ENCODE measurements at places on chromosomes 4 and X. TPM values are rescaled to one million over a fixed set of nuclear protein-coding genes. Genes with fewer than 3 reads are reported as not detected.

DNA sequence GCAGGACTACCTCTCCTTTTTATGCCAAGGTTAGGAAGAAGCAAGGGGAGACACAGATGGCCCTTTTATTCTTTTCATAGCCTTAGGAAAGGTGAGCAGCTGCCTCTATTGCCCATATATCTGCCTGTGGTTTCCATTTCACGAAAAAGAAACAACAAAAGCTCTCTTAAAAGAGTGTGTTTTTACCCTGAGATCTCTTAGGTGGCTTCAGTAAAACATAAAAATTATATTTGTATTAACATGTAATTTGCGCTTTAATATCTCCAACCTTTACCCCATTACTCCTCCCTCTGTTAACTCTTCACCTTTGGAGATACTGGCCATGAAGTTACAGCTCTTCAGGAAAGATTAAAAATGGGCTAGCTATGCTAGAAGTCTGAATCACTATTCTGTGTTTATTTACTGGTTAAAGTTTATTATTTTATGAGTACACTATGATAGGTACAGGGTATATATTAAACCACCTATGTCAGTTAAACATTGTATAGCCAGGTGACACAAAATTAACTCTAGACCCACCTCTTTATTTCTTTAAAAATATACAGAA lies 15.0 kb upstream of the SULT1B1 start:
- no peak for DNase-seq

ADH7 gene
- total RNA-seq = not detected

DNA sequence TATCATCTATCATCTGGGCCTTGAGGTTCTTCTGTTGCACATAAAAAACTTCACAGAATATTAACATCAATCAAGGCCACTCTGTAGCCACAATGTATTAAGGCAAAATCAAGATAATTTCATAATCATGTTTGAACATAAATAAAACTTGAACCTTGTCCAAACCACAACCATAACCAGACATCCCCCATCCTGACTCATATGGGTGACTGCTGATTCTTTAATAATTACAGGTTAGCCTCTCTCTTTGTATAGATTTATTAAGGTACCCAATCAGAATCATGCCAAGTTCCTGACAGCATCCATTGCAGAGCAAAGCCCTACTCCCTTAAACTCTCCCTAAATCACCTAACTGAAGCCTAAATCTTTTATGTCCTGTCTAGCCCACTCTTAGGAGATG lies 16.7 kb upstream of the AREG start:
- DNase-seq = no peak

STARD8 gene
- 14.2 TPM for total RNA-seq

TMEM175 gene
- total RNA-seq = 23.5 TPM

DNA sequence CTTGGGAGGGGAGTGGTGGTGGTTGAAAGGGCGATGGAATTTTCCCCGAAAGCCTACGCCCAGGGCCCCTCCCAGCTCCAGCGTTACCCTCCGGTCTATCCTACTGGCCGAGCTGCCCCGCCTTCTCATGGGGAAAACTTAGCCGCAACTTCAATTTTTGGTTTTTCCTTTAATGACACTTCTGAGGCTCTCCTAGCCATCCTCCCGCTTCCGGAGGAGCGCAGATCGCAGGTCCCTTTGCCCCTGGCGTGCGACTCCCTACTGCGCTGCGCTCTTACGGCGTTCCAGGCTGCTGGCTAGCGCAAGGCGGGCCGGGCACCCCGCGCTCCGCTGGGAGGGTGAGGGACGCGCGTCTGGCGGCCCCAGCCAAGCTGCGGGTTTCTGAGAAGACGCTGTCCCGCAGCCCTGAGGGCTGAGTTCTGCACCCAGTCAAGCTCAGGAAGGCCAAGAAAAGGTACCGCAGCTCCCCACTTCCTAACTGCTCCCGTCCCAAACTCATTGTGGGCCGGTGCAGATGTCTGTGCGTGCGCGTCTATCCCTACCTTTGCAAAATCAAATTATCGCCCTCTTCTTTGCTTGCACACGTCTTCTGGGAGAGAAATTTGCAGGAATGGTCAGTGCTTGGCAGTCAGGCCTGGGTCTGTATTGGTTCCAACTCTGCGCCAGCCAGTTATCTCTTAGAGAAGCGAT lies 533 bp downstream of the IL15 start:
- no peak for DNase-seq

GRCh38 chr4:54902271-54902670 lies 223.1 kb downstream of the KDR start:
- no peak for DNase-seq

GRCh38 chrX:69357317-69357716 lies 146.8 kb upstream of the NALF2 start:
- no peak for DNase-seq

HTRA3 gene
- total RNA-seq = 22.8 TPM

Data from omental fat pad (tissue), 4 donors.